ENCODE measurements at places on chromosomes 1 and 21. TPM values are rescaled to one million over a fixed set of nuclear protein-coding genes. Genes with fewer than 3 reads are reported as not detected.

- H3K4me3 ChIP-seq = no peak overlapping the region
- no peak for DNase-seq
- H3K4me1 ChIP-seq = peaks cover 25% of the 10 kb centered on the region
- no peak overlapping the region for H3K27ac ChIP-seq
- no peaks in the 10 kb centered on the region for H3K27me3 ChIP-seq
Observed at GRCh38 chr1:202376247-202376646, 27.7 kb downstream of the PPP1R12B start.

- no peaks in the 10 kb centered on the region for H3K27me3 ChIP-seq
- no peak for DNase-seq
- H3K36me3 ChIP-seq = peaks cover 19% of the 10 kb centered on the region
- H3K27ac ChIP-seq = no peak overlapping the region
- no peak overlapping the region for H3K4me3 ChIP-seq
Observed at GRCh38 chr1:180407051-180407450, 95.3 kb downstream of the ACBD6 start.

GRCh38 chr1:153626904-153627714, at the start of gene S100A13:
TSS of gene S100A13 (minus strand) at chr1:153627505. CDS start at chr1:153626472, 1,033 bp downstream.
- H3K27ac ChIP-seq = peak within 1 kb of the TSS; percentile 98
- H3K4me1 ChIP-seq = peaks cover 30% of the 10 kb centered on the region
- peaks cover 12% of the 10 kb centered on the region for H3K36me3 ChIP-seq
- DNase-seq = peak; percentile 89
- no peaks in the 10 kb centered on the region for H3K27me3 ChIP-seq
- peak within 1 kb of the TSS; percentile 95 for H3K4me3 ChIP-seq

CHI3L1 gene
- 0.21 TPM for total RNA-seq

GRCh38 chr1:83970802-83971201, 28.1 kb downstream of the TTLL7 start:
- peaks cover 3% of the 10 kb centered on the region for H3K36me3 ChIP-seq
- no peaks in the 10 kb centered on the region for H3K4me1 ChIP-seq
- no peaks in the 10 kb centered on the region for H3K27me3 ChIP-seq
- no peak overlapping the region for H3K27ac ChIP-seq

ARHGEF19 gene
- total RNA-seq = 20.2 TPM

HCRTR1 gene
- total RNA-seq = not detected

DNA sequence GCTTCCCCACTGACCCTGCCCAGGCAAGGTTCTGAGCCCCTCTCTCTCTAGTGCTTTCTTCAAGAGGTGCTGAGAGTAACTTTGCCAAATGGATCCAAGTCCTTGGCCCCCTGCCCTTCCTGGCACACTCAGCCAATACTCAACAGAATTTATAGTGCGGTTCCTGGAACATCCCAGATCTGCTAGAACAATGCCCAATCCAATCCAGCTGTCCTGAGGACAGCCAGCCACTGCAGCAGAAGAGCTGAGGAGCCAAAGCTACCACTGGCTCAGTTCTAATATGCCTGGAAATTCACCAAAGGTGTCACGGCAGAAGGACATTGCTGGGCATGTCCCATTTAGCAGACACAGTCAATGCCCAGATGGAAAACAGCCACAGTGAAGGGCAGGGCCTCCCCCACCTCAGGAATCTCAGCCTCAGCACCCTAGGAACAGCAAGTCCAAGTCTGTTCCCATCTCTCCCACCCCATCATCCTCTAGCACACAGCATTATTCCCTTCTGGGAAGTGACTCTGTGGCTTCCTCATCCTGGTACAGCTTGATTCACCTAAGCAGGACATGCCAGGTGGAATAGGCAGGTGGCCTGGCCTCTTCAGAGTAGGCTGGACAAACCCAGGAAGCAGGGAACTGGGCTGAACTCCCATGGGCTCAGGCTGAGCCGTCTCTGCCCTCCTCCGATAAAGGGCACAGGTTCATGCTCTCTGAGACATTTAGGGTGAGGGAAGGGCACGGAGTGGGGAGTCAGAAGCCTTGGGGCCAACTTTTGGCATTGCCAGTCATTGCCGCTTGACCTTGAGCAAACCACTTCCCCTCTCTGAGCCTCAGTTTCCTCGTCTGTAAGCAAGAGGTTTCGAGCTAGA, 24.6 kb downstream of the PMVK start:
- H3K4me1 ChIP-seq = no peaks in the 10 kb centered on the region
- H3K27ac ChIP-seq = no peak overlapping the region
- no peak for DNase-seq

FOXO6 gene
- total RNA-seq = 21.1 TPM

DNA sequence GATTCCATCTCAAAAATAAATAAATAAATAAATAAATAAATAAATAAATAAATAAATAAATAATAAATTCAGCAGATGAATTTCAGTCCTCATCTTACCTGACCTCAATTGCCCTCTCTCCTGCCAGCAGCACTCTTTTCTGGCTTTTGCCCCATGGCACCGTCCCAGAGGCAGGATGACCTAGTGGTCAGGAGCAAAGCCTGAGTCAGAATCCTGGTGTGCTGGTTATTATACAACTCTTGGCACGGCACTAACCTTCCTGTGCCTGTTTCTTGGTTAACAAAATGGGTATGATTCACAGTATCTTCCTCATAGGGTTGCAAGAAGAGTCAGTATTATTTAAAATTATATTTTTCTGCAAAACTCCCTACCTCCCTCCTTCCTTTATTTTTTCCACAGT, 43.0 kb downstream of the NKAIN1 start:
- no peaks in the 10 kb centered on the region for H3K27me3 ChIP-seq
- H3K4me3 ChIP-seq = no peak overlapping the region
- peaks cover 10% of the 10 kb centered on the region for H3K4me1 ChIP-seq
- no peaks in the 10 kb centered on the region for H3K36me3 ChIP-seq
- no peak overlapping the region for H3K27ac ChIP-seq

DNA sequence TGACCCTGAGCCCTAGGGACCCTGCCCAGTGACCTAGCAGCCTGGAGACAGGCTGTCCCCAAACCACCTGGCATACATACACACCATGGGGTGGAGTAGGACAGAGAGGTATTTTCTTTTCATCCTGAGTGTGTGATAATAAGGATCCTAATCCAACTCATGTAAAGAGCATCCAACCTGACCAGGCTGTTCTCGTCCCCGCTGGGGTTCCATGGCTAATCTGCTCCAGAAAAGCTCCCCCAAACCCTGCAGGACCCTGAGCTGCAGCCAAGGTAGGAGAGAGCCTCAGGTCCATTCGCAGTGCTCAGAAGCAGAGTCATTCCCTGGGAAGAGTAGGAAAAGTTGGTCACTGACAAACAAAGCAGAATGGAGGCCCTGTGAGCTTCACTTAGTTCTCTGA, 31.4 kb downstream of the KCND3 start:
- H3K27ac ChIP-seq = no peak overlapping the region
- peaks cover 7% of the 10 kb centered on the region for H3K4me1 ChIP-seq
- H3K27me3 ChIP-seq = peaks cover 58% of the 10 kb centered on the region
- DNase-seq = no peak
- no peak overlapping the region for H3K4me3 ChIP-seq
- no peaks in the 10 kb centered on the region for H3K36me3 ChIP-seq

- no peak for DNase-seq
- H3K36me3 ChIP-seq = no peaks in the 10 kb centered on the region
- no peaks in the 10 kb centered on the region for H3K4me1 ChIP-seq
- no peak overlapping the region for H3K27ac ChIP-seq
- no peak overlapping the region for H3K4me3 ChIP-seq
Observed at GRCh38 chr1:210709701-210710100, 381.0 kb downstream of the HHAT start.

- no peak overlapping the region for H3K27ac ChIP-seq
- H3K27me3 ChIP-seq = no peaks in the 10 kb centered on the region
- no peak for DNase-seq
- no peaks in the 10 kb centered on the region for H3K4me1 ChIP-seq
- H3K4me3 ChIP-seq = no peak overlapping the region
- no peaks in the 10 kb centered on the region for H3K36me3 ChIP-seq
Observed at GRCh38 chr1:244556263-244556662, 95.2 kb downstream of the CATSPERE start.

DNA sequence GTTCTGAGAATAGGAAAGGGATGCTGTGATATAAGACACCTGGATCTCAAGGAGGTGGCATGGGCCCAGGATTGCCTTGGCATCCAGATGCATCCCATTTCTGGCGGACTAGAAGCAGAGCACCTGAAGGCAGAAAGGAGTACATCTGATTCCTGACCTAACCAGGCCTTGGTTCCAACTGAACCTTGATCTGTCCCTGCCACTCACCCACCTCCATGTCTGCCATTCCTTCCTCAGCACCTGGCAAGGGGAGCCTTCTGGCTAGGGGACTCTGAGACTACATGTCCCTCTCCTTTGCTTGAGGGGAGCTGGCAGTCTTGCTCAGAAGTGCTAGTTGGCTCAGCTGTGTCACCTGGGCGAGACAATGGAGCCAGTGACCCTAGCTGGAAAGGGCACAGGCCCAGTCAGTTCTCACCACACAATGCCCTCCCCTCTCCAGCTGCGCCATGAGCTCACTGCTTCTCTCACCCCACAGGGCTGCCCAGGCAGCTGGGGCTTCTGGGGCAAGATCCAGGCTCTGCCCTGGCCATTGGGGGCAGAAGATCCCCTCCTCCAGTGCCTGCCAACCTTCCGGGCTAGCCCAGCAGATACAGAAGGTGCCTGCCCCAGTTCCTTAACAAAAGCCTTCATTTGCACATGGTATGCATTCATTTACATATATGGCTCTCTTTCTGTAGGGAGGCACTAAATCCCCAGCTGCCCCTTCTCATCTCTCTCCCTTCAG, 2.9 kb downstream of the IGSF8 start:
- peak overlapping the region; percentile 60 for H3K4me3 ChIP-seq
- no peak for DNase-seq
- H3K27me3 ChIP-seq = no peaks in the 10 kb centered on the region
- no peaks in the 10 kb centered on the region for H3K36me3 ChIP-seq
- peak overlapping the region; percentile 25 for H3K27ac ChIP-seq

GRCh38 chr1:209823143-209824041, 4.4 kb upstream of the UTP25 start:
- H3K27ac ChIP-seq = no peak overlapping the region
- H3K4me1 ChIP-seq = peaks cover 42% of the 10 kb centered on the region
- no peaks in the 10 kb centered on the region for H3K36me3 ChIP-seq

DNA sequence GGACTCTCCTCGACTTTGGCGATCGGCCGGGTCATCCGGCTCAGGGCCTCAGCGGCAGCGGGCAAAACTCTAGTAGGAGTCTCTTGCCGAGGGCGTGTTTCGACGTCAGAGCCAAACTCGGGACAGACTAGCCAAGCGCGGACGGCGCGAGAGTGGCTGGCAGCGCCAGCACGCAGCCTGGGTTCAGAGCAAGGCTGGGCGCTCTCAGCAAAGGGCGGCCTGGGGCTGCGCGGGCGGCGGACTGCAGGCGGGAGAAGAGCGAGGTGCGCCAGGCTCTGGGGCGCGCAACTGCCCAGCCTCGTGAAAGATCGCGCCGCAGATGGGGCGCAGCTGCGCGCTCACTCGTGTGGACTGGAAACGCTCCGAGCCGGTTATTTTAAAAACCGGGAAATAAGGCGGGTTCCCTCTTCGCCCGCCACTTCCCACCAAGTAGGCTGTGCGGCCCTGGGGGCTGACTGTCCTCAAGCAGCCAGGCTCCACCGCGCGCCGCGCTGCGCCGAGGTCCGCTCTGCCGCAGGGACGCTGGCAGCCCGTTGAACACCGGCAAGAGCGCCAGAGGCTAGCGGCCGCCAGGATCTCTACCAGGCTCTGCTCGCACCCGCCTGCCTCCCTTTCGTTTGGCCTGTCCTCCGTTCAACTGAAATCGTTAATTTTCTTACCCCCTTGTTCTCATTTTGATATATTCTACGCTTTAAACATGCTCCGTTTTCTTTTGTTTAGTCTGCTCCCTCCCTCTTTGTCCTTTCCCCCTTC, 2.4 kb downstream of the ALX3 start:
- H3K27ac ChIP-seq = peak overlapping the region; percentile 48
- H3K36me3 ChIP-seq = peaks cover 7% of the 10 kb centered on the region

CAMK1G gene
- total RNA-seq = 9.4 TPM

NBPF20 gene
- 2.0 TPM for total RNA-seq

- H3K4me1 ChIP-seq = peaks cover 17% of the 10 kb centered on the region
- peaks cover 4% of the 10 kb centered on the region for H3K36me3 ChIP-seq
- H3K27ac ChIP-seq = peak overlapping the region; percentile 64
- peak overlapping the region; percentile 88 for H3K4me3 ChIP-seq
Observed at GRCh38 chr1:227728059-227728891, 6.8 kb downstream of the JMJD4 start.

GRCh38 chr1:1962752-1963151, 40.8 kb downstream of the CFAP74 start:
- H3K27me3 ChIP-seq = peaks cover 19% of the 10 kb centered on the region
- H3K27ac ChIP-seq = no peak overlapping the region
- H3K4me1 ChIP-seq = peaks cover 9% of the 10 kb centered on the region

SELENBP1 gene
- 20.5 TPM for total RNA-seq

- peaks cover 8% of the 10 kb centered on the region for H3K27me3 ChIP-seq
- H3K36me3 ChIP-seq = no peaks in the 10 kb centered on the region
- H3K27ac ChIP-seq = no peak overlapping the region
- peak; percentile 66 for DNase-seq
Observed at GRCh38 chr1:16720351-16721223, 19.7 kb upstream of the RNU1-4 start.

CEPT1 gene
- 41.0 TPM for total RNA-seq

LGR6 gene
- total RNA-seq = 6.9 TPM

DNA sequence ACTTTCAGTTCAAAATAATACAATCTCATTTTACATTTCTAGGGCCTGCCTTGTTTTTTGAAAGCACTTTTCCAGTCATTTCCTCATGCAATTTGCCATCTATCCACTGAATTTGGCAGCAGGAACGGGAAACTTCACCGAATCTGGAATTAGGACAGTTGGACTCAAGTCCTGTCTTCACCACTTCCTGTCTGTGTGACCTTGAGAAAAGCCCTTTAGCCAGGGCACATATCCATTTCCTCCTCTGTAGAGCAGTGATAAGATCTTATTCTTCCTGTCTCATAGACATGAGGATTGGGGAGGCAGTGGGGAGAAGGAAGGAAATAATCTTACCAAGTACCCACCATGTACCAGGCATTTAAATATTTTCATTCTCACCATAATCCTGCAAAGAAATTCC, 12.0 kb downstream of the VAV3 start:
- no peak overlapping the region for H3K4me3 ChIP-seq
- no peak overlapping the region for H3K27ac ChIP-seq
- DNase-seq = no peak
- H3K4me1 ChIP-seq = peaks cover 11% of the 10 kb centered on the region

- no peaks in the 10 kb centered on the region for H3K4me1 ChIP-seq
- DNase-seq = peak; percentile 32
- no peak overlapping the region for H3K27ac ChIP-seq
- H3K4me3 ChIP-seq = no peak overlapping the region
- peaks cover 8% of the 10 kb centered on the region for H3K27me3 ChIP-seq
- H3K36me3 ChIP-seq = no peaks in the 10 kb centered on the region
Observed at GRCh38 chr1:29531596-29531995, 295.3 kb downstream of the PTPRU start.

GRCh38 chr1:33231166-33231565, 25.1 kb upstream of the ZNF362 start:
- peaks cover 40% of the 10 kb centered on the region for H3K4me1 ChIP-seq
- H3K27me3 ChIP-seq = peaks cover 12% of the 10 kb centered on the region
- H3K27ac ChIP-seq = no peak overlapping the region
- no peaks in the 10 kb centered on the region for H3K36me3 ChIP-seq
- H3K4me3 ChIP-seq = no peak overlapping the region

Data from type B pancreatic cell (in vitro differentiated cells).